Activated CD4-positive, alpha-beta T cell treated with anti-CD3 and anti-CD28 coated beads, Interleukin-2, amount 10 ng/mL, durations not matched to agents 7 days and 5 days (primary cell): ENCODE measurements at places on chromosomes 13 and 19.
A peak's percentile ranks its signal among the peaks of the same experiment; 100 is the strongest.

GRCh38 chr19:30227661-30228112 is 144.5 kb upstream of the ZNF536 start:
- peak; percentile 53 for DNase-seq
- peak overlapping the region; percentile 45 for H3K4me3 ChIP-seq
- peaks cover 5% of the 10 kb centered on the region for H3K36me3 ChIP-seq

GRCh38 chr13:44088991-44089413 is 209.3 kb downstream of the LACC1 start:
- no peak for DNase-seq
- no peaks in the 10 kb centered on the region for H3K36me3 ChIP-seq
- H3K4me1 ChIP-seq, result peaks cover 20% of the 10 kb centered on the region
- no peak overlapping the region for H3K27ac ChIP-seq
- no peak overlapping the region for H3K4me3 ChIP-seq
- H3K27me3 ChIP-seq, result peaks cover 15% of the 10 kb centered on the region

DNA sequence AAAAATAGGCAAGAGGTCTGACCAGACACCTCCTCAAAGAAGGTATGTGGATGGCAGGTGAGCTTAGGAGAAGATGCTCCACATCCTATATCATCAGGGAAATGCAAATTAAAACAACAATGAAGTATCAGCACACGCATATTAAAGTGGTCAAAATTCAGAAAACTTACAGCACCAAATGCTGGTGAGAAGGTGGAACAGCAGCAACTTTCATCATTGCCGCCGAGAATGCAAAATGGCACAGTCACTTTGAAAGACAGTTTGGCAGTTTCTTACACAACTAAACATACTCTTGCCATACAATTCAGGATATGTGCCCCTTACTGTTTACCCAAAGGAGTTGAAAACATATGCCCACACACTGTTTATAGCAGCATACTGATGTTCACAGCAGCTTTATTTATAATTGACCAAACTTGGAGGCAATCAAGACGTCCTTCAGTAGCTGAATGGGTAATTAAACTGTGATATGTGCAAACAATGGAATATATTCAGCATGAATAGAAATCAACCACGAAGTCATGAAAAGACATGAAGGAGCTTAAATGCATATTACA is 22.5 kb downstream of the OR10H4 start:
- H3K36me3 ChIP-seq, result no peaks in the 10 kb centered on the region
- no peak overlapping the region for H3K27ac ChIP-seq
- DNase-seq, result no peak
- peaks cover 30% of the 10 kb centered on the region for H3K27me3 ChIP-seq
- H3K4me1 ChIP-seq, result no peaks in the 10 kb centered on the region
- no peak overlapping the region for H3K4me3 ChIP-seq

DNA sequence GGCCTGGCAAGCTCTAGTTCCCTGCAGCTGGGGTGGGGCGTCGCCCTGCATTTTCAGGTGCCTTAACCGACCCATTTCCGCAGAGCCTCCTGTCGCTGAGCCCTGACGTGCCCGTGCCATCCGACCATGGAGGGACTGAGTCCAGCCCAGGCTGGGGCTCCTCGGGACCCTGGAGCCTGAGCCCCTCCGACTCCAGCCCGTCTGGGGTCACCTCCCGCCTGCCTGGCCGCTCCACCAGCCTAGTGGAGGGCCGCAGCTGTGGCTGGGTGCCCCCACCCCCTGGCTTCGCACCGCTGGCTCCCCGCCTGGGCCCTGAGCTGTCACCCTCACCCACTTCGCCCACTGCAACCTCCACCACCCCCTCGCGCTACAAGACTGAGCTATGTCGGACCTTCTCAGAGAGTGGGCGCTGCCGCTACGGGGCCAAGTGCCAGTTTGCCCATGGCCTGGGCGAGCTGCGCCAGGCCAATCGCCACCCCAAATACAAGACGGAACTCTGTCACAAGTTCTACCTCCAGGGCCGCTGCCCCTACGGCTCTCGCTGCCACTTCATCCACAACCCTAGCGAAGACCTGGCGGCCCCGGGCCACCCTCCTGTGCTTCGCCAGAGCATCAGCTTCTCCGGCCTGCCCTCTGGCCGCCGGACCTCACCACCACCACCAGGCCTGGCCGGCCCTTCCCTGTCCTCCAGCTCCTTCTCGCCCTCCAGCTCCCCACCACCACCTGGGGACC is 1.2 kb downstream of the ZFP36 start:
- H3K27me3 ChIP-seq, result peaks cover 1% of the 10 kb centered on the region
- peak overlapping the region; percentile 87 for H3K4me3 ChIP-seq
- peak; percentile 89 for DNase-seq
- peaks cover 37% of the 10 kb centered on the region for H3K36me3 ChIP-seq
- peaks cover 48% of the 10 kb centered on the region for H3K4me1 ChIP-seq

- peaks cover 2% of the 10 kb centered on the region for H3K27me3 ChIP-seq
- peak overlapping the region; percentile 57 for H3K4me3 ChIP-seq
- no peaks in the 10 kb centered on the region for H3K36me3 ChIP-seq
- peaks cover 27% of the 10 kb centered on the region for H3K4me1 ChIP-seq
- peak; percentile 16 for DNase-seq
- H3K27ac ChIP-seq, result peak overlapping the region; percentile 85
These were observed 234.3 kb downstream of the LMO7 start for GRCh38 chr13:75870397-75870903.

DNA sequence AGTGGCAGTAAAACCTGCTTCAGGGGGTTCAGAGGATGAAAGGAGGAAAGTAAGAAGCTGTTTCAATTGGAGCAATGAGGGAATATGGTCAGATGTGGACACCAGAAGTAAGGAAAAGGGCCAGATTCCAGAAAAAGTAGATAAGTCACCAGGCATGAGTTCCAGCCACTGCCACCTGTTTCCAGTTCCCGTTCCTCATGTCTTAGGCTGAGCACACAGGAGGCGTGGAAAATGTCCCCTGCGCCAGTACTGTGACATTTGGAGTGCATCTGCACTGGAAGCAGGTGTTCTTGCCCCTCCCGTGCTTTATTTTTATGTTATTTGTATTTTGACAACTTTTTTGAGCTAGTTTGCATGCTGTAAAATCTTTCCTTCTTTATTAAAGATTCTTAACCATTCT is 25.3 kb downstream of the LMO7 start:
- no peak for DNase-seq
- H3K4me3 ChIP-seq, result no peak overlapping the region
- H3K27ac ChIP-seq, result no peak overlapping the region
- H3K36me3 ChIP-seq, result no peaks in the 10 kb centered on the region
- no peaks in the 10 kb centered on the region for H3K4me1 ChIP-seq

DNA sequence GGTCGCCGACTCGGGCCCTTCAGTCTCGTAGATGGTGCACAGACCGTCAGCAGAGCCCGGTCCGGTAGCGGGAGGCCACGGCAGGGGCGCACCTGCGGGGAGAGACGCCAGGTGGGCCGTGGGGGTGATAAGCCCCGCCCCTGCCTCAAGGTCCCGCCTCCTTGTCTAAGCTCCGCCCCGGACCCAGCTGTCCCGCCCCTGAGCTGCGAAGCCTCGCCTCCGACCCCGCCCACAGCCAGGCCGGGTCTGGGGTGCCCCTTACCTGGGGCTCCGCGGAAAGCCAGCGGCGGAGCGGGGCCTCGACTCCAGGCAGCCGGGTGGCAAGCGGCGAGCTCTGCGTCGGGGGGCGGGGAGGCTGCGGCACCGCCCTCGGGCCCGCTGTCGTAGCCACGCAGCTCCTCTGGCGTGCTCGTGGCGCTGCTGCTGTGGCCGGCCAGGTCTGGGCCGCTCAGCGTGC is 4.7 kb downstream of the PRR36 start:
- peak overlapping the region; percentile 57 for H3K27ac ChIP-seq
- H3K27me3 ChIP-seq, result peaks cover 37% of the 10 kb centered on the region
- peak; percentile 75 for DNase-seq
- H3K4me1 ChIP-seq, result peaks cover 44% of the 10 kb centered on the region

DNA sequence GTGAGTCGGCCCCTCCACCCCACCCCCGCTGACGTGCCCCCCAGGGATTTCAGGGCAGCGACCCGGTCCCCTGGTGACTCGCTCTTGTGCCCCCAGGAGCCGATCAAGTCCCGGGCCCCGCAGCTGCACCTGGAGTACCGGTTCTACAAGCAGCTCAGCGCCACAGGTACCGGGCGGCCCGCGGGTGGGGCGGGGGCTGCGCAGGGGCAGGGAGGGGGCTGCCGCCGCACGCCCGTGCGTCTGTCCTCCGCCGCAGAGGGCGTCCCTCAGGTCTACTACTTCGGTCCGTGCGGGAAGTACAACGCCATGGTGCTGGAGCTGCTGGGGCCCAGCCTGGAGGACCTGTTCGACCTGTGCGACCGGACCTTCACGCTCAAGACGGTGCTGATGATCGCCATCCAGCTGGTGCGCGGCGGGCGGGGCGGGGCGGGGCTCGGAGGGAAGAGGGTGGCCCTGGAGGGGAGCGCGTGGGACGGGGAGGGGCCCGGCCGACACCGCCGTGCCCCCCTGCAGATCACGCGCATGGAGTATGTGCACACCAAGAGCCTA is 37.1 kb downstream of the BTBD2 start:
- peaks cover 16% of the 10 kb centered on the region for H3K36me3 ChIP-seq
- no peaks in the 10 kb centered on the region for H3K27me3 ChIP-seq
- no peak for DNase-seq
- peaks cover 2% of the 10 kb centered on the region for H3K4me1 ChIP-seq
- no peak overlapping the region for H3K4me3 ChIP-seq
- no peak overlapping the region for H3K27ac ChIP-seq

- no peak overlapping the region for H3K4me3 ChIP-seq
- H3K27me3 ChIP-seq, result no peaks in the 10 kb centered on the region
- DNase-seq, result no peak
- no peaks in the 10 kb centered on the region for H3K36me3 ChIP-seq
- H3K27ac ChIP-seq, result peak overlapping the region; percentile 4
These were observed 15.8 kb downstream of the ADPRHL1 start for GRCh38 chr13:113437408-113438010.

DNA sequence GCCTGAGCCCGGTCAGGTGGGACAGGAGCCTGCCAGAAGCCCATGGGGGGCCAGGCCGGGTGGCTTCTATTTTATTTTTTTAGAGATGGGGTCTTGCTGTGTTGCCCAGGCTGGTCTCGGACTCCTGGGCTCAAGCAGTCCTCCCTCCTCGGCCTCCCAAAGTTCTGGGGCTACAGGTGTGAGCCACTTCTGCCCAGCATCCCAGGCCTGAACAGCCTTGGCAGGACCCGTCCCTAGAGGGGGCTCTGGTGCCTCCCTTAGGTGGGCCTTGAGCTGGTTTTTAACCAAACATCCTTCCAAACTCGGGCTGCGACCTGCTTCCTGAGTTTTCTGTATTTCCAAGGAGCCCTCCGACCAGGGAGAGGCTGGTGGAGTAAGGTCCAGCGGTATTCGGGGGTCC is 10.5 kb downstream of the COMP start:
- H3K27me3 ChIP-seq, result peaks cover 9% of the 10 kb centered on the region
- H3K4me1 ChIP-seq, result peaks cover 5% of the 10 kb centered on the region
- no peak for DNase-seq
- no peak overlapping the region for H3K4me3 ChIP-seq
- H3K27ac ChIP-seq, result no peak overlapping the region

GRCh38 chr13:46355901-46356590 is 31.0 kb downstream of the RUBCNL start:
- H3K36me3 ChIP-seq, result peaks cover 2% of the 10 kb centered on the region
- H3K4me1 ChIP-seq, result peaks cover 11% of the 10 kb centered on the region
- no peaks in the 10 kb centered on the region for H3K27me3 ChIP-seq
- H3K27ac ChIP-seq, result no peak overlapping the region

GRCh38 chr13:105918842-105919741 is 616.4 kb downstream of the EFNB2 start:
- no peaks in the 10 kb centered on the region for H3K27me3 ChIP-seq
- DNase-seq, result no peak
- no peaks in the 10 kb centered on the region for H3K4me1 ChIP-seq

GRCh38 chr13:24916464-24916863 is 152.5 kb downstream of the RNF17 start:
- no peak overlapping the region for H3K27ac ChIP-seq
- no peak overlapping the region for H3K4me3 ChIP-seq

- H3K27me3 ChIP-seq, result peaks cover 2% of the 10 kb centered on the region
- H3K4me1 ChIP-seq, result peaks cover 7% of the 10 kb centered on the region
- no peaks in the 10 kb centered on the region for H3K36me3 ChIP-seq
- DNase-seq, result peak; percentile 50
These were observed 146.5 kb downstream of the PCCA start for GRCh38 chr13:100235311-100235901.

GRCh38 chr19:5210556-5210955 is 130.1 kb downstream of the PTPRS start:
- H3K4me3 ChIP-seq, result no peak overlapping the region
- no peak overlapping the region for H3K27ac ChIP-seq
- H3K27me3 ChIP-seq, result no peaks in the 10 kb centered on the region

- peaks cover 18% of the 10 kb centered on the region for H3K27me3 ChIP-seq
- peak; percentile 10 for DNase-seq
- no peak overlapping the region for H3K4me3 ChIP-seq
- H3K4me1 ChIP-seq, result no peaks in the 10 kb centered on the region
- no peaks in the 10 kb centered on the region for H3K36me3 ChIP-seq
- no peak overlapping the region for H3K27ac ChIP-seq
These were observed 141.0 kb downstream of the RAP2A start for GRCh38 chr13:97574926-97575325.

DNA sequence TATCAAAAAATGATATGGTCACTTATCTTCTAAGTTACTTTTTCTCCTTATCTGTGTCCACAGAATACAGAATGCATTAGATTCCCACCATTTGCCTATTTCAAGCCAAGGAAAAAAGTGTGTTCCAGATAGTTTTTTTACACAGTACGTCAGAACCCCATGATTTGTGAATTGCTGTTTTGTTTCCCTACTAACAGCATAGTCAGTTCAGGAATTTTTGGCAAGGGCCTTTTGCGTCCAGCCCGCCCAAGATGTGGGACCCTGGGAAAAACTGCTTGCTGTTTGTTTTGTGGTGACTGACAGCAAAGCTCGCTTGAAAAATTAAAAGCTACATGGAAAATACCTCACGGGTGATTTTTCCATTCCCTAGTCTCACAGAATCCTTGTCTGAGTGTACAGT is 20.4 kb upstream of the FAM216B start:
- no peaks in the 10 kb centered on the region for H3K4me1 ChIP-seq
- no peak for DNase-seq
- no peak overlapping the region for H3K4me3 ChIP-seq
- no peak overlapping the region for H3K27ac ChIP-seq
- H3K36me3 ChIP-seq, result no peaks in the 10 kb centered on the region
- H3K27me3 ChIP-seq, result peaks cover 5% of the 10 kb centered on the region

DNA sequence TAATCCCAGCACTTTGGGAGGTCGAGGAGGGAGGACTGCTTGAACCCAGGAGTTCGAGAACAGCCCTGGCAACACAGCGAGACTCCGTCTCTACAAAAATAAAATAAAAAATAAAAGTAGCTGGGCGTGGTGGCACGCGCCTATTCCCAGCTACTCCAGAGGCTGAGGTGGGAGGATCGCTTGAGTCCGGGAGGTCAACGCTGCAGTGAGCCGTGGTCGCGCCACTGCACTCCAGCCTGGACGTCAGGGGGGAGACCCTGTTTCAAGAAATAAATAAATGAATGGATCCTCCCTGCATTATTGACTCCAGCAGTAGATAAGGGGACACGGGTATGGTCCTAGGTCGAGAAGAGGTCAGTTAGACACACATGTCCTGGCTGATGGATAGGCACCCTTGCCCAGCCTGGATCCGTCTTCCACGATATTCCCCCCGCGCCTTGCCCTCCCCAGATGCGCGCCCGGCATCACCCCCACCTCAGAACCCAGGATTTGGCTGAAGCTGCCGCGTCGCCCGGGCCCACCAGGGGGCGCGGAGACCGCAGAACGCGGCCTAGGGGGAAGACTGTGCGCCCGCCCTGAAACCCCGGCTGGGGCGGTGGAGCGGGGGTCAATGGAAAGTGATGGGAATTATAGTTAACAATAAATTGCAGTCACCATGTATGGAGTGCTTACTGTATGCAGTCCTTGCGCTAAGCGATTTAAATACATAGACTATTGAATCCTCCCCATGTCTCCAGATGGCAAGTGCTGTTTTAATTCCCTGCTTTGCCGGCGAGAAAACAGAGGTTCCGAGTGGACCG is 2.1 kb upstream of the HOOK2 start:
- no peaks in the 10 kb centered on the region for H3K36me3 ChIP-seq
- DNase-seq, result peak; percentile 77
- peaks cover 50% of the 10 kb centered on the region for H3K4me1 ChIP-seq
- H3K4me3 ChIP-seq, result peak overlapping the region; percentile 79
- H3K27me3 ChIP-seq, result no peaks in the 10 kb centered on the region
